Spleen (tissue), 13 donors: ENCODE measurements at places on chromosomes 16 and 17.
A peak's percentile ranks its signal among the peaks of the same experiment; 100 is the strongest.

DNA sequence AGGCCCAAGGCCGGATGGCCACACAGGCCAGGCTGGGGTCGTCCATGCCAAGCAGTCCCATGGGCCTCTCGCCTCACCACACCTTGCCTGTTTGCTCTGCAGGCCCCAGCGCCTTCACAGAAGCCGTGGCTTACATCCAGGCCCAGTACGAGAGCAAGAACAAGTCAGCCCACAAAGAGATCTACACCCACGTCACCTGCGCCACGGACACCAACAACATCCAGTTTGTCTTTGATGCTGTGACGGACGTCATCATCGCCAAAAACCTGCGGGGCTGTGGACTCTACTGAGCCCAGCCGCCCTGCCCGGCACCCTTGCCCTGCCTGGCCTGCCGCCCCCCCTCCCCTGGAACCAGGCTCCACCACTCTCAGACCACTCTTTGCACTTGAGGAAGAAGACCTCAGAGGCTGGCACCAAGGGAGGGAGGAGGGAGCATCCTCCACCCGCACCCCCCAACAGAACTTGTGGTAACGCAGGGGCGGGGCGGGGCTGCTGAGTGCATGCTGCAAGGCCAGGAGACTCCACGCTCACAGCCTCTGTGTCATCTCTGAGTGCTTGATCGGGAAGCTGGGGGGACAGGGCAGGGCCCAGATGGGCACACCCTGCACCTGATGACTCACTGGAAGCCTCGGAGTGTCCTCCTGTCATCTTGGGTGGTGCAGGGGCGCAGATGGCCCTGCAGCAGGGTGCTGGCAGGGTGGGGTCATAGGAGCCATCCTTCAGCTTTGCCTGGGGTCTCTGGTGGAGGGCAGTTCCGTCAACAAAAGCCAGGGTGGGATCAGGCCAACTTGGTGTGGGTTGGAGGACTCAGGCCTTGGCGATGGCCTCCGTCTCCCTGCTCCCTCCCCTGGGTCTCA lies 81.5 kb downstream of the AMFR start:
- DNase-seq = no peak

- DNase-seq = no peak
Measured at GRCh38 chr17:7107012-7107754, 7.4 kb downstream of the ASGR2 start.

- peak; percentile 41 for DNase-seq
Measured at GRCh38 chr16:46857368-46857945, 26.5 kb upstream of the C16orf87 start.

- DNase-seq = no peak
Measured at GRCh38 chr17:32185875-32186274, 43.6 kb downstream of the RHOT1 start.

DNA sequence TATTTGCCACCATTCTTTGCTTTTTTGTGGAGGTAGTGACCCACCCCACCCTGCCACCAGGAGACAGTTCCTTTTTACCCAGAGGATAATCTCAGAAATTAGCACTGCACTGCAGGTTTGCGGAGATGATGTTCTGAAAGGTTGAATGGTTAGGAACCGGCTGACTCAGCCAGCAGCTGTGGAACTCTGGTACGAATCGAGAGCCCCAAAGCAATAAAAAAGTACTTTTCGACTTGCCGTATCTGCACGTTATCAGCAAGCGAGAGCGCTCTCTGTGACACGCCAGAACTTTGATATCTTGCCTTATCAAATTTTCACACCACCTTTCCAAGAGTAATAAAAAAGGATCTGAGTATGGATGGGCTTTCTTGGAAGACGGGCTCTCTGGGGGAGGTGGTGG lies 96.3 kb upstream of the EEF2KMT start:
- no peak for DNase-seq

DNA sequence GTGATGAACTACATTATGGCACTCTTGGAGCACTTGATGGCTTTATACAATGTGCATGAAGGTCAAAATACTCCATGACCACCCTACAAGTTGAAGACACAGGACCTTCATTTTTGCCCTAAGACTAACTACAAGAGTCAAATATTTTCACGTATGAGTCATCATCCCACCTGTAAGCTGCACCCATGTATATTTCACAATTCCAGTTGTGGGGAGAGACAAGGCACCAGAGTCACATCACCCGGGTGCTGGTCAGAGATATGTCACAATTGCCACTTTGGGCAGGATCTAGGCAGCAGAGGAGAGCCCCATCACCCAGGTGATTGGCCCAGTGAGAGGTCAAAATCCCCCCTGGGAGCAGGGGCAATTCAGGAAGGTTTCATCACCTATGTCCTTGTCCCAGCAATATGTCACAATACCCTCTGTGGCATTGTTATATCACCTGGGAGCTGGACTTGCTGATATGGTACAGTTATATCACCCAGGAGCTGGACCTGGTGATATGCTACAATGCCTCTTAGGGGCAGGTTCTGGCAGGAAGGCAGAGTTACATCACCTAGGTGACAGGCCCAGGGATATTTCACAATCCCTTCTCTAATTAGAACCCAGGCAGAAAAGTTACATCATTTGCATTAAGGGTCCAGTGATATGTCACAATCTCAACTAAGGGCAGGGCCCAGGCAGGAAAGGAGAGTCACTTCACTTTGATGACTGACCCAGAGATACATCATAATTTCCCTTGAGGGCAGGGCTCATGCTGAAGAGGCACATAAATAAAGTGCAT lies 1839.2 kb downstream of the TP53TG3F start:
- DNase-seq = no peak

DNA sequence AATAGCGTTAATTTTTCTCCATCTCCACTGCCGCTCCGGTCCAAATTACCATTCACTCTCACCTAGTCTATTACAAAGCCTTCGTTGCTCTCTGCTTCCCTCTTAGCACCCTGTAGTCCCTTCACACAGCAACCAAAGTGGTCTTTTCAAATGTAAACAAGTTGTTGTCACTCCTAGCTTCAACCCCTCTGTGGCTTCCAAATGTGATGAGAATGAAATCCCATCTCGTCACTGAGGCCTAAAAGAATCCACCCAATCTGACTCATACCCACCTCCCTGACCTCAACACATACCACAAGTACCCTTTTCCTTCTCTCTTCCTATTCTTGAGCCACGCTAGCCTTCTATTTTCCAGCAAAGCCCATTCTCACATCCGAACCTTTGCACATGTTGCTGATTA lies 2.2 kb upstream of the PELP1 start:
- no peak for DNase-seq

- DNase-seq = no peak
Measured at GRCh38 chr17:39688945-39689344, 1.1 kb upstream of the PGAP3 start.

DNA sequence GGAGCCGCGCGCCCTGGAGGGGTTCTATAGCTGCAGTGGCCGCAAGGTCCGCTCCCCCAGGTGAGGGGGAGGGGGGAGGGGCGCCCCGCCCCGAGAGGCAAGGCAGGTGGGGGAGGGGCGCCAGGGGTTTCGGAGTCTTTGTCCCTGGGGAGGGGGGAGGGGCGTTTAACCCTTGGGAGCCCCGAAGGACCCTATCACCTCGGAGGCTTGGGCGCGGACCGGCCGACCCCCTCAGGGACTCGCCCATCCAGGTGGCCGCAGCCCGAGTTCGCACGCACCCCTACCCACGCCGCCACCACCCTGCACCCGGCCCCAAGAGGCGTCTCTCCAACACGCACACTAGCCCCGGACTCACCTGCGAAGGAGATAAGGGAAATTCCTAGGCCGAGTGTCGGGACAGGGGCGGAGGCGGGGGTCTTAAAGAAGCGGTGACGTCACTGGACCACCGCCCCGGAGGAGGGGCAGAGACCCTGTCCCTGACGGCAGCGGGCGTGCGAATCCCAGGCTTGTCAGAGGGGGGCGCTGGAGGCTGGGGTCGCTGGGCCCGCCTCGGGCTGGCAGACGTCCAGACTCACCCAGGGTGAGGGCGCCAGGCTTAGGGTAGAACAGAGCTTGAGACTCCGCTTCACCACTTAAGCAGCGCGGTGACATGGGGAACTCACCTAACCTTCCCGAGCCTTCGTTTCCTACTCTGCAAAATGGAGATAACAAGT lies at the start of gene CLDN6:
CLDN6 (minus strand) TSS at position 390 of the 713 bp plus-strand sequence. CDS start 2,162 bp downstream, outside the sequence.
- DNase-seq = no peak

GRCh38 chr16:20344611-20345010 lies 7.9 kb downstream of the UMOD start:
- DNase-seq = no peak

DNA sequence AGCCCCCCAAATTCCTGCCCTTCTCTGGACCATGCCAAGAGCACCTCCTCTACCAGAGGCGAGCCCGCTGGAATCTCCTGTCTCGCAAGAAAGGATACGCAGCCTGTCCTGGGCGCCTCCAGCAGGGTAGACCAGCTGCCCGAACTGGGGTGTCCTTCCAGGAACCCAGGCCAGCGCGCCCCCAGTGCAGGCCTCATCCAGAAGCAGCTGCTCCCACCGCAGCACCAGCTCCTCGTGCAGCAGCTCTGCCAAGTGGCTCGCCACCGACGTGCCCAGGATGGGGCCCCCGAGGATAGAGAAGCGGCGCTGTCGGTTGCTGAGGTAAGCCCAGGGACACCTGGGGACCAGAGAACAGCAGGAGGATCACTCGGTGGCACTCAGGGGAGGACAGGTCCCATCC lies 4.8 kb downstream of the TAF1C start:
- no peak for DNase-seq

GRCh38 chr17:43906951-43907424 lies 348 bp downstream of the MPP2 start:
- no peak for DNase-seq

GRCh38 chr16:22007159-22007508 lies 777 bp upstream of the MOSMO start:
- no peak for DNase-seq

- DNase-seq = no peak
Measured at GRCh38 chr16:19784183-19784736, 66.2 kb downstream of the IQCK start.

- DNase-seq = no peak
Measured at GRCh38 chr16:51201604-51202003, 50.5 kb upstream of the SALL1 start.

GRCh38 chr16:27538528-27538927 lies 11.2 kb downstream of the GTF3C1 start:
- DNase-seq = peak; percentile 49

DNA sequence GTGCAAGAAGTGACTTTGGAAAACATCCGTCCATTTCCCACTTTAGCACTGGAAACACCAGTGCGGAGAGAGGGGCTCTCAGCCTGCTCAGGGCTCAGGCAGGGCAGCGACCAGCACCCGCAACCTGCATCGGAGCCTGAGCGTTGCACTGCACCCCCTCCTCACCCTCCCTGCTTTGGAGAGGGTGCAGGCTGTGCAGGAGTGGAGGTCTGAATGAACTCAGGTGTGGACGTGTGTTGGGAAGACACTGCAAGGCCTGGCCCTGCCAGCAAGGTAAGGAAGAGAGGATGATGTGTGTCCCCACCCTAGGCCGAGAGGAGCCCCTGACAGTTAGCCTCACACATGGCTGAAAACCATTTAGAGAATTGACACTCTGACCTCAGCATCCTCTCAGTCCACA lies 81.8 kb downstream of the NT5M start:
- no peak for DNase-seq

DNA sequence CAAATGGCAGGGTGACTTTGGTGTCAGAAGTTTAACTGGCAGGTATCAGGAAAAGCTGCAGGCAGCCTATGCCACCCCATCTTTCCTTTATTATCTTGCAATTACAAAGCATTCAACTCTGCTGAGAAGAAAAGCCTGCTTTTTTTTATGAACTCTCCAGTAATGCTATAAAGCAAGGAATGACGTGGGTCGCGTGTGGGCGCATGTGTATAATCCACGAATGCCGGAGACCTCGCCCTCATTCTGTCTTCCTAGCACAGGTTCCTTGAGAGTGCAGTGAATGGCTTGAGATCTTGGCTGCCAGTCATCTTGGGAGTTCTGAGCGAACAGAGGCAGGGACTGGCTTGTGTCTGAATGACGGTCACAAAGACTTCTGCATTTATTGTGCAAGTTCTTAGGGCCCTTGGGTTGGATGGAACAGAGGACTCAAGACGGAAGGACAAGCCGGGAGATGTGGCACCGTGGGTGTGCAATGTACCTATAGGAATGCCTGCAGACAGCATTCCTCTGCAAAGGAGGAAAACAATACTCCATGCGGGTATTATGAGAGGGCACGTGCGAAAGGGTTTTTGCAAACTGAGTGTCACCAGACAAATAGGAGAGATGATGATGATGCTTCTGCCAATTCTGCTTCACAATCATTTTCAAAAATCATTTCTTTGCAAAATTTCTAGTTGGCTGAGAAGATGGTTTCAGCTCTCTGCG lies 96.1 kb upstream of the ELAC2 start:
- no peak for DNase-seq

DNA sequence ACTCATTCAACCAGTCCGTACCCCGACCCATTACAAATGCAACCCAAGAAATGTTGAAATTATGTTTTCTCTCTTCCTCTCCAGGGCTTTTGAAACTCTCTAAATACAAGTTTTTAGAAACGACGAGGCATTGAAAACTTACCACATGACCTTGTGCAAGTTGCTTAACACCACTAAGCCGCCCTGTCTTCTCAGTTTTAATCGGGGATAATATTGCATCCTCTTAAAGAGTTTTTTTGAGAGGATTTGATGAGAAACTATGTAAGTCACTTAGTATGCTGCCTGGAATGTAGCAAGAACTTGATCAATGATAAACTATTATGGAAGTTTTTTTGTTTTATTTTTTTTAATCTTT lies 149.0 kb upstream of the FAM20A start:
- DNase-seq = no peak

GRCh38 chr17:65417406-65418221 lies 143.8 kb downstream of the AXIN2 start:
- no peak for DNase-seq

GRCh38 chr17:30332057-30332542 lies 1.8 kb downstream of the TMIGD1 start:
- DNase-seq = no peak

DNA sequence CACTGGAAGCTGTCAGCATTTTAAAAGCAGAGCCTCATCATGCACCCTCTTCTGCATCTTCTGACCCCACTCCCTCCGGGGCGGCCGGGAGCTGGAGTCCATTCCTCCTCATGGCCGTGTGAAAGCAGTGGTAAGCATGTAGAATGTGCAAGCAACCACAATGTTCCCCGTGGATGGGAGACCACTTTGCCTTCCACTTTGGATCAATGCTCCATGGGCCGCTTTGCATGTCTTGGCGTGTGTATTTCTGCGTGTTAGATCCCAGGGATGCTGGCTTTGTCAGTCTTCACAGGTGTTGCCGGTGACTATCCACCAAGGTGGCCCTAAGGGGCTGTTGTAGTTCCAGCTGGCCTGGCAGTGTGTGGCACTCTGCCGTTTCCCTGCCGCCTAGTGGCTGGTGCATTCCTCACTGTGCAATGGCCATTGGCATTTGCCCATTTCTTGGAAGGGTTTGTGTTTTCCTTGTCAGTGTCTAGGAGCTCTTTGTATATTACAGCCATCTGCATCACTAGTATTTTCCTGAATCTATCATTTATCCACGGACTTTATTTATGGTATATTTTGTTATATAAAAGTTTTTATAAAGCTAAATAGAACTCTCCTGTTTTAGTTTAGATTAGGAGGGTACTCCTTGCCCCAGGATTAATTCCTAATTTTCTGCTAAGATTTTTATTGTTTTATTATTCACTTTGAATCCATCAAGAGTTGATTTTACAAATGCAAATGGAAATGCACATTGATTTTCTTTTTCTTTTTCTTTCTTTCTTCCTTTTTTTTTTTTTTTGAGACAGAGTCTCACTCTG lies 5.8 kb upstream of the ALDH3A1 start:
- DNase-seq = peak; percentile 44

- DNase-seq = no peak
Measured at GRCh38 chr17:68152161-68152571, 95.7 kb upstream of the AMZ2 start.
